LHCN-M2 (cell line): ENCODE measurements at places on chromosomes 5 and 9.

DNA sequence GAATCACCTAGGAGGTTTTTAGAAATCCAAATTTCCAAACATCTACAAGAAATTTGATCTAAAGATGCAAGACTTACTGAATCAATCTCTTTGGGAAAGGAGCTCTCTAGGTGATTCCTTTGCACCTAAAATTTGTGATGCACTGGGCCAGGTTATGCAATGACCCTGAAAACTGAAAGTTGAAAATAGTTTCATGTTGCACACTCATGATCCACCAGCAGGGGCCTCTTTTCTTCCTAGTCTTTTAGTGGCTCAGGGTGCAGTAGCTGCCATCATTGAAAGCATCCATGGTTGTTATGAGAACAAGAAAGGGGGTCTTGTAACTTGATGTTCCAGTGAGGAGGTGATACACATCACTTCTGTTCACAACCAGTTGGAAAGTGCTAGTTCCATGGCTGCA is 486.8 kb downstream of the PSAT1 start:
- no peak for DNase-seq

DNA sequence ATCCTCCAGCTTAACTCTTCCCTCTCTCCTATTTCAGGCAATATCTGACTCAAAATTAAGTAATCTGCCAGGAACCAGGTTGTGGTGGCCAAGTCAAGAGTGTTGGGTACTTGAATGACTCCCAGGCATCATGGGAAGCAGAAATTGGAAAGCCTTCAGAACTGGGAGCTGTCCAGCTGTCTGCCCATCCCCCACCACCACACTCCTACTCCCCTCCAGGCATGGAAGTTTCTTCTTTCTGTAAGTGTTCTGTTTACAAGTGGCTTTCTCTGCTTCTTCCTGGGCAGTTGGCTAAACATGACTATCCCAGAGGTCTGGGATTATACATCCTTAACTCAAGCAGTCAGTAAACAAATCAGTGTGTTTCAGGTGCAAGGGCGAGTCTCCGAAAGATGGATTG is 14.6 kb upstream of the PBX3 start:
- no peak for DNase-seq

- no peak for DNase-seq
Measured at GRCh38 chr9:27460226-27461023, 63.7 kb upstream of the IFNK start.

DNA sequence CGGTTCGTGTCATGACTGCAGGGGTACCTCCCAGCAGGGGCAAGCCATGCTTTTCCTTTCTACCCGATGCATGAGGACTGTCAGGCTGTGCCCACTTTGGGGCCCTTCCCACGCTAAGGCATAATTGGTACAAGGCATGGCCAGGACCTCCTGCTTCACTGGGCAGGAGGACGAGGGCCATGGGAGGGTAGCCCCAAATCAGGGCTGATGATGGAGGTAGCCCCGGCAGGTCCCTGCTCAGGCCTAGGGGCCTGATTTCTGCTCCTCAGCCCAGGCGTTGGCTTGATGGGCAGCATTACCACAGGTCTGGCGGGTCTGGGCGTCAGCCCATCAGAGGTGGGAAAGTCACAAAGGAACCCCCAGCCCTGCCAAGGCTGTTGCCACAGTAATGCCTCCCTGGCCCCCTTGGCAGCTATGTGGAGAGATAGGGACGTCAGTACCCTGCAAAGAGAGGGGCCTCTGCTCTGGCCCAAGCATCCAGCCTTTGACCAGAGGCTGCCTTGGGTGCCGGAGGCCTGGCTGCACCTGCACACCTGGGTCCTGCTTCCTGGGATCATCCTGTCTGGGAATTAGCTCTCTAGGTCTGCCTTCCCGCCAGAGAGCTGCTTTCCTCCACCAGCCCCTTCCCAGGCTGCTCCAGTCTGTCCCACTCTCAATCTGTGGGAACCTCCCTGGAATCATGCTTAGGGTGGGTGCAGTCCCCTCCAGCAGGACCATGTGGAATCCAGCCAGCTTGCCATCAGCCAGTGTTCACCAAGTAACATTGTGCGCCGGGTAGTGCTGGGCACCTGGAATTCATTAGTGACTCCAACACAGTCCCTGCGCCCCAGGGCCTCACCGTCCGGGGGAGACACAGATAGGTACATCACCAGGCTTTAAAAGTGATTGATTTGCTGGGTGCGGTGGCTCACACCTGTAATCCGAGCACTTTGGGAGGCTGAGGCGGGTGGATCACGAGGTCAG is 15.4 kb downstream of the TSPAN17 start:
- no peak for DNase-seq

GRCh38 chr5:57172466-57173318 is 1.2 kb upstream of the GPBP1 start:
- no peak for DNase-seq

DNA sequence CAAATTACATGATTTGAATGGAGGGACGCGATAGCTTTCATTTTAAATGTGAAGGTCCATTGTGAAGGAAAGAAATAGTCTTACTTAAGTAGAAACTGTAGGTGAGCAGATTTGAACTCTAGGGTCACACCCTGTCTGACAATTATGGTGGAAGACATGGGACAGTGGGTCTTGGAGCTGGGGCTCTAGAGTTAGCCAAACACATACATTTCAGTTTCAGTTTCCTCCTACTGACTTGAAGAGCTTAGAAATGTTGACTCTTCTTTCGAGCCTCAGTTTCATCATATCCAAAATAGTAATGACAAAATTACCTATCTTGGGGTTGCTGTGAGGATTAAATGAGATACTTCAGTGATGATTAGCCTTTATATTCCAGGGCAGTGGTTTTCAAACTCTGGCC is 314.2 kb downstream of the NTRK2 start:
- DNase-seq, result no peak

DNA sequence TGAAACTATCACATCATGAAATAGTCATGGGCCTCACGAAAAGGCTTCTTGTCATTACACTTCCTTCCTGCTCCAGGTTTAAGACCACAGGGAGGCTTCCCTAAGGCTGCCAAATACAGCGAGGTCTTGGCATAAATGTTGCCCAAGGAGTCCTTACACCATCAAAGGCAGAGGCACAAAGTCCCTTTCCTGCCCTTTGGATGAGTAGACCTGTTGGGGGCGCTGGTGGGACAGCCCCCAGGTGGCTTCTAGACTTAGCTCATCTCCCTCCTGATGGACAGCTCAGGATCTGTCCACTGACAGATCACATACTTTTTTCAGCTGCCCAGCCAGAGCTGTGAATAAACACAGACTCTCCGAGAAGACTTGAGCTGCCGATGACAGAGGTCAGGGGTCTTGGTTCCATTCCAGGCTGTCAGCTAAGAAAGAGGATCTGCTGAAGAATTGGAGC is 15.5 kb upstream of the MEGF9 start:
- peak; percentile 45 for DNase-seq

GRCh38 chr5:158270996-158271554 is 412.1 kb upstream of the CLINT1 start:
- DNase-seq, result no peak

DNA sequence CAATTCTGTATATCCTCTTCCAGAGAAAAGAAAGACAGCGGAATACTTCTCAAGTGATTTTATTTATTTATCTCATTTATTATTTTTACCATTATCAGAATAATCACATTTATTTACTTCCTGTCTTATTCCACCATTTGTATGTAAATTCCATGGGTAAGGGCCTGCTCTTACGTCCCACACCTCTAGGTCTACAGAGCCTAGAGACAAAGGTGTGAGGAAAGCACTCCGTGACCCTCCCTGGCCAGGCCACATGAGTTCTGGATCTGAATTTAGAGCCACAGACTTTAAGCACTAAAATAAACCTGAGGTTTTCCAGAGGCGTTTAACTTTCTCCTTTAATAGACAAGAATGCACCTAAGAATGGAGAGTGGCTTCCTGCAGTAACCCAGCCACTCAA is 85.3 kb upstream of the CTSV start:
- DNase-seq, result no peak

DNA sequence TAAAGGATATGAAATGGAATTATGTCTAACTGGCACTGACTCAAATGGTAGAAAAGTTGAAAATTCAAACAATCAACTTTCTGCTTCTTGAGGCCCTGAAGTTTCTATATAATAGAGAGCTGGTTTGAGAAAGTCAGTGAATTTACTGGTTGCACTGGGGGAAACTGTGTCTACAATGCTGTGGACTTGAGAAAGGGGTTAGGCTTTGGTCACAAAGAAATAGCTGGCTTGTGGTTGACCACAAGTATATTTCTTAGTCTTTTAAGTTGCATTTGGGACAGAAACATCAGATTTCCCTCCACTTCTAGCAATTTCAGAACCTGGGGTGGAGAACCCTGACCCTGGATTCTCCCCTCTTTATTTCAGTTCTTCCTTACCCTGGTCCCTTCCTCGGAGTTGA is 192.6 kb upstream of the ACTBL2 start:
- DNase-seq, result peak; percentile 18

- DNase-seq, result no peak
Measured at GRCh38 chr5:75148051-75148450, 88.6 kb downstream of the ANKRD31 start.
